ENCODE measurements at places on chromosomes 3 and 15. TPM values are rescaled to one million over a fixed set of nuclear protein-coding genes. Genes with fewer than 3 reads are reported as not detected.

Gene MME
- total RNA-seq, result 1.7 TPM

Gene IP6K2
- 14.1 TPM for total RNA-seq

Gene RYK
- total RNA-seq, result 40.2 TPM

Gene CSPG4
- total RNA-seq, result 10.6 TPM

Gene CCDC54
- total RNA-seq, result not detected

Gene CPLX3
- total RNA-seq, result 0.14 TPM

Gene CMTM7
- 3.6 TPM for total RNA-seq

Gene DPH6
- 13.1 TPM for total RNA-seq

Gene FOXL2NB
- not detected for total RNA-seq

Gene RPL32
- 826 TPM for total RNA-seq

Gene GNAT1
- total RNA-seq, result not detected

Gene LRRIQ4
- not detected for total RNA-seq

Gene IQCF5
- not detected for total RNA-seq

Gene CLDN16
- not detected for total RNA-seq

Gene TMEM108
- 0.73 TPM for total RNA-seq

Gene ZNF860
- 0.23 TPM for total RNA-seq

Gene ATP8B4
- total RNA-seq, result 14.7 TPM

Gene CD86
- 1.8 TPM for total RNA-seq

Gene PIGZ
- 7.6 TPM for total RNA-seq

Gene DUOXA2
- not detected for total RNA-seq

Gene FEZF2
- not detected for total RNA-seq

Gene SOX2
- total RNA-seq, result 1.1 TPM

Gene CYP1A1
- total RNA-seq, result 0.23 TPM

Gene SYNPR
- not detected for total RNA-seq

Gene PPP1R14D
- total RNA-seq, result not detected

Gene SNRK
- total RNA-seq, result 23.8 TPM

Gene FGD5
- 19.9 TPM for total RNA-seq

Gene HRG
- total RNA-seq, result not detected

Gene PCSK6
- 18.3 TPM for total RNA-seq

Gene PRSS50
- 0.52 TPM for total RNA-seq

All from heart left ventricle (tissue), 16 donors.